ENCODE measurements at places on chromosomes 2 and 18. TPM values are rescaled to one million over a fixed set of nuclear protein-coding genes. Genes with fewer than 3 reads are reported as not detected.

The IL36A gene
- total RNA-seq, result not detected

DNA sequence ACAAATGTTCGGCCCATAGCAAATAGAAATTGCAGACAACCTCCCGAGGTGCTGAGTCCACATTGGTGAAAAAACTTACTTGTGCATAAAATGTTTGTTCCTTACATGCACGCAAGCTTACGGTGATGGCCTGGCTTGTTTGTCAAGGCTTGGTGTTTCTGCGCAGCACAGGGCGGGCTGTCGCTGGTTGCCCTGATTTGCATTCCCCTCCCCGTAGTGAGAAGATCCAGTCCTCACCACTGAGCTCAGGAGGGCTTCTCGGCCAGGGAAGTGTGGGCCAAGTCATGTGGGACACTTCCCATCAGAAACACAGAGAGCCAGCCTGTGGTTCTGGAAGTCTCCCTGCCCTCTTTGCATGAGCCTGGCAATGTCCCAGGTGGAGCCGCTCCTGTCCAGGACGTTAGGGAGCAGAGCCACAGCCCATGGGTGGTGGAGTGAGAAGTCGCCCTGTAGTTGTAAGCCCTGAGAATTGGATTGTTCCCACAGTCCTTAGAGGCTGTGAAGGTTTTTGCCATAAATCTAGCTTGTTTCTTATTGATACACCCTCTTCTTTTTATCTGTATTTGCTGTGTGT lies 152.7 kb downstream of the TWIST2 start:
- DNase-seq, result no peak

GRCh38 chr2:114083717-114084387 lies 194.0 kb downstream of the ACTR3 start:
- no peak for DNase-seq

DNA sequence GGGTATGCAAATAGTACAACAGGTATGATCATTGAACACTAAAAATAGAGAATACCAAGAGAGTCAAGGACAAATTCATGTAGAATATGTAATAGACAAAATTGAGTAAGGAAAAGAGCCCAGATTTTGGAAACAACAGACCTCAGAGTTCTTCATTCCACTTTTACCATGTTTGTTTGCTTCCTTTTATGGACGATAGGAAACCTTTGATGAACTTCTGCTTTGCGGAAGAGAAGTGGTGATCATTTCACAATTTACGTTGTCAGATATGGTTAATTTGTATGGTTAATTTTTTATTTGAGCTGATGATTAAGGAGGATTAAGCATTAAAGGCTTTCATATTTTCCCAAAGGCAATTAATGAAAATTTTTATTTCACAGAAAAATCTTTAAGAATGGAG lies 16.3 kb downstream of the MARCHF7 start:
- no peak for DNase-seq

- no peak for DNase-seq
Measured at GRCh38 chr18:46070815-46071652, 1.0 kb downstream of the PSTPIP2 start.

DNA sequence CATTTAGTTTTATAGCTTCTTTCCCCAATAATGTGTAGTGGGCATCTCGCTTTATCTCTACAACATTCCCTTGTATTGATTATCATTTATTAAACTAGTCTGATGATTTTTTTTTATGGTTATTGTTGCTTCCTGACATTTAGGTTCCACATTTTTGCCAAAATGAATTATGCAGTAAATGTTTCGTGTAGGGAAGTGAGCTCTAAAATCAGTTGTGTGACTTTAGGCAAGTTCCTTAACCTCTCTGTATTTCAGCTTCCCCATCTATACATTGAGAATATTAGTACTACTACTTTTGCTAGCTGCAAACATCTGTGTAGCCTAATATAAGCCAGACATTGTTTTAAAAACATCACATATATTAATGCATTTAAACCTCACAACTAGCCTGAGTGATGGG lies 22.9 kb downstream of the SOCS6 start:
- no peak for DNase-seq
